Stimulated activated CD8-positive, alpha-beta memory T cell treated with anti-CD3 and anti-CD28 coated beads, Interleukin-4, amount 100 ng/mL, for 4 hours (primary cell): ENCODE measurements at places on chromosomes 4 and X.

GRCh38 chr4:130306566-130306965 lies 1210.6 kb downstream of the C4orf33 start:
- no peak for DNase-seq

DNA sequence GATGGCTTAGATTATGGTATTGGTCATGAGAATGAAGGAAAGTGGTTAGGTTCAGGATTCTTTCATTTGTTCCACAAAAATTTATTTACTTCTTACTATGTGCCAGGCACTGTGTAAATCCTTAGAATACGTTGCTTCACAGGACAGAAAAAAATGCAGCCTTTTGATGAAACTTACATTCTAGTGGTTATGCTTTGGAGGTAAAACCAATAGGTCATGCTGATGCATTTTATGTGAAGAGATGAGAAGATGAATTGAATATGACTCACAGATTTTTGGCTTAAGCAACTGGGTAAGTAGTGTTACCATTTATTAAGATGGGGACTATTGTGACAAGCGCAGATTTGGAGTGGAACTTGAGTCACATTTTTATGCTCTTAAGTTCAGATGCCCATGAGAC lies 165.3 kb downstream of the GLRA2 start:
- no peak for DNase-seq

GRCh38 chr4:175988511-175988910 lies 77.1 kb upstream of the WDR17 start:
- DNase-seq, result no peak

DNA sequence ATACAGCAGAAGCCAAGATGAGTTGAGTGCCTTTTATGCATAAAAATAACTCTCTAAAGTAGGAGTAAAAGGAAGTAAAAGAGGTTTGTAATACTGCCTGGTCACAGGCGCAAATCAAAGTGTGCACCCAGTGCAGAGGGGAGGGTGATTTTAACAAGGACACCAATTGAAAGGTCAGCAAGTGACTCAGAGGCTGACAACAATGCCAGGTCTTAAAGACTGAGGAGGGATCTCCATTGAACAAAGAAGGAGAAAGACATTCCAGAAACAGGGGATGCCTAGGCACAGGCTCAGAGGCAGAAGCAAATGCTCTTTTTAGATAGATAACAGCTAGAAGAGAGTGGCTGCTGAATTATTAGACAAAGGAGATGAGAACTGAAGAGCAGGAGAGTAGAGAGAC lies 297.4 kb upstream of the VCX start:
- DNase-seq, result no peak

DNA sequence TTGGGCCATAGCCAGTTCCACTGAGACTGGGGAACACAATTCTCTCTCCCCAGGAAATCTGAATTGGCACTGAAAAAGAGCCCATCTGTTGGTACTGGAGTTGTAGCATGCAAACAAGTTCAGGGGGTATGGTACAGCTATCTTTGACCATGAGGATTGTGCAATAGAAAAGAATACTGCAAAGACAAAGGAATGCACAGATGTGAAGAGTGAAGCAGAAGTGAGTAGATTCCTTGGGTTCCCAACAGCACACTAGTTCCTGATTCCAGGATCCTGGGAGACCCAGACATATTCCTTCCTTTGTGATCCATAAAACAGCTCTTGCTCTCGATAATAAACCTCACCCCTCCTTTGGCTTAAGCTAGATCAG lies 43.3 kb upstream of the CTAG2 start:
- no peak for DNase-seq

GRCh38 chr4:34279011-34279410 lies 1965.3 kb downstream of the ARAP2 start:
- no peak for DNase-seq

DNA sequence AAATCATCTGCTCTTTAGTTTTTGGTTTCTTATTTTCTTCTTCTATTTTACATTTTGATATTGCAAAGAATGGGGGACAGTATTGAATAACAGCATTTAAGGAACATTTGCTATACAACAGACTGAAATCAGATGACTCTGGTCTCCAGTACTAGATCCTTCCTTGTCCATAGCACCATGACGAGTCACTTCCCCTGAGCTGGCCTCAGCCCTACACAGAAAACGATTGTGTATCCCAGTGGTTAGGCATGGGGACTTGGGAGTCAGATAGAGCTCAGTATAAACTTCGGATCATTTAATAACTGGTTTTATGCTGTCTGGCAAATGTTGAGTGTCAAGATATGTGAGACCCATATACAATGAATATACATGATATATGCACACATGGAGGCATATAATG lies 44.7 kb upstream of the BEX4 start:
- DNase-seq, result no peak

- DNase-seq, result no peak
Measured at GRCh38 chrX:154352466-154352865, 22.0 kb downstream of the FLNA start.

- DNase-seq, result no peak
Measured at GRCh38 chrX:10009741-10010140, 42.6 kb downstream of the CLDN34 start.

GRCh38 chrX:22325096-22325495 lies 52.4 kb downstream of the CBLL2 start:
- DNase-seq, result no peak

DNA sequence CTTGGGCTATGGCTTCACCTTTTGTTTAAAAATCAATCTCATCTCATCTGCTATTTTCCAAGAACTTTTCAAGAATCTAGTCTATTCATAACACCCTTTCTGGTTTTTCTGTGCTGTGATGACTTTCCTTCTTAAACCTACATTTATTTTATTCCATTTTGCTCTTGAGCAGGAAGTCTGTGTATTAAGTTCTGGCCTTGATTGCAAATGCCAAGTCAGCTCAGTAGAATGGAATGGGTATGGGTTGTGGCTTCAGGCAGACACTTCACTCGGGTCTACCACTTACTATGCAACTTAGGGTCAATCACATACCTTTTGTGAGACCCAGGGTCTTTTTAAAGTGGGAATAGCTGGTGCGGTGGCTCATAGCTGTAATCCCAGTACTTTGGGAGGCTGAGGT lies 522.3 kb downstream of the TRIML1 start:
- DNase-seq, result no peak
